ENCODE measurements at places on chromosomes 5 and 9.

DNA sequence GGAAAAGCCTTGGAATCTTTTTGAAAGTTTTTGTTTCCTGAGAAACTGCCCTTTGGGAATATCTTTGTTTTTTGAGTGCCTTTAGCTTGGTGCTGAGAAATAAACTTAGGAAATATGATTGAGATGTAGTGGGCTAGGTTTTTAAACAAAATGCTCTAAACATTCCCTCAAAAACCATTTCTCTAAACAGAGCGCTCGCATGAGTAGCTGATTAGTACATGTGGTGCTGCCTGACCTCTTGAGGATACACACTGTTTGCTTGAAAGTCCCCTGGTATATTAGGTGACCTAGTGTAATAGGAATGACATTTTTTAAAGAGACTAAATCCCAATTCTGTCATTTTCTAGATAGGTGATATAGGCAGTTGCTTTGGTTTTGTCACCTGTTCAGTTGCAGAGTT lies 132.3 kb downstream of the ADAMTSL1 start:
- DNase-seq = no peak

- DNase-seq = no peak
Observed at GRCh38 chr9:31084350-31084749, 1300.1 kb upstream of the ACO1 start.

GRCh38 chr5:2366816-2367215 lies 384.7 kb downstream of the IRX2 start:
- DNase-seq = no peak

DNA sequence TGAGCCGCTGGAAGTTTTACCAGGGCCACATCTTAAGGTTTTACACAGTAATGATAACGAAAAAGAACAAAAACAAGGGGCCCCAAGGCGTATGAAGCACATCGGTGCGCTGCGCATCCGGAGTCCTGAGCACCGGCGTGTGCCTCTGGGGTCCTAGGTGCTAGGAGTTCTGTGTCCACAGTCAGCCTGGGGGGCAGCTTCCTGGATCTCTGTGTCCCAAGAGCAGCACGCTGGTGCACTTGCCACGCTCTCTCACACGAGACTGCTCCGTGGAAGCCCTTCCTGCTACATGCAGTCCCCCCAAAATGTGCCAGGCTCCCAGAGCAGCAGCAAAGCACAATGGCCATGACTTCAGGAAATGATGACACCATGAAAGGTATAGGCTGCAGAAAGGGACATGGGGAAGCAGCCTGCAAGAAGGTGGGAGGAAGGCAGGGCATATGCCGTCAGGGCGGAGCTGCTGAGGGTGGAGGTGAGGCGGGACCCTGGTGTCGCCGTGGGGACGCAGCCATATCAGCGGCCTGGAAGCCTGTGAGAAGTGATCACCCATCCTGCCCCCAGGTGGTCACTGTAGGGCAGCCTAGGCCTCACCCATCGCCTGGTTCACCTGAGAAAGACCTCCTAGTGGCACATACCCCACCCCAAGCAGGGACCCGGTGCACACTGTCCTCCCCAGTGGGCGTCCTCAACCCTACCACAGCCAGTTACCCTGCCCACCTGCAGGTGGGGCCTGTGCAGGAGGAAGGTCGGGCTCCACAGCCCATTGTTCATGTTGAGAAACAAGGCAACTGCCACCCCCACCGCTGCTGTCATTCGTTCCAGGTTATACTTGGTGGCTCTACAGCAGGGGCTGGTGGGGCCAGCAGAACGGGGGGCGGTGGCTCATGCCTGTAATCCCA lies 23.6 kb upstream of the SLC6A3 start:
- no peak for DNase-seq

GRCh38 chr9:112887381-112887780 lies 3.3 kb downstream of the SLC46A2 start:
- DNase-seq = no peak

DNA sequence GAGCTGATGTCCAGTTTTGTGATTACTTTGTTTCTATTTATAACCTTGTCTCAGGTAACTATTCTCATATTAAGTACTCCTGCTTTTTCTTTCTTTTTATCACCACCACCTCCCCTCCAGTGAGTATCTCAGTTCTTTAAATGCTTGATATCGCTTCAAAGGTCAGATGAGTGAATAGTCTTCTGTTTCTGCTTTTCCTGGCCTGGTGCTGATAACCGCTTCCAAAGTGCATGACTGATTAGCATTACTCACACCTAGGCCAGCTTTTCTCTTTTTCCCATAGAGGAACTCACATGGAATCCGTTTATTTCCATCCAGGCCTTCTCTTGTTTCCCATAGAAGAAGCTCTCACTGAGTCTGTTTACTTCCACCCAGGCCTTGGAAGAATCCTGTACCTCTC lies 3.2 kb downstream of the SLC36A1 start:
- no peak for DNase-seq

DNA sequence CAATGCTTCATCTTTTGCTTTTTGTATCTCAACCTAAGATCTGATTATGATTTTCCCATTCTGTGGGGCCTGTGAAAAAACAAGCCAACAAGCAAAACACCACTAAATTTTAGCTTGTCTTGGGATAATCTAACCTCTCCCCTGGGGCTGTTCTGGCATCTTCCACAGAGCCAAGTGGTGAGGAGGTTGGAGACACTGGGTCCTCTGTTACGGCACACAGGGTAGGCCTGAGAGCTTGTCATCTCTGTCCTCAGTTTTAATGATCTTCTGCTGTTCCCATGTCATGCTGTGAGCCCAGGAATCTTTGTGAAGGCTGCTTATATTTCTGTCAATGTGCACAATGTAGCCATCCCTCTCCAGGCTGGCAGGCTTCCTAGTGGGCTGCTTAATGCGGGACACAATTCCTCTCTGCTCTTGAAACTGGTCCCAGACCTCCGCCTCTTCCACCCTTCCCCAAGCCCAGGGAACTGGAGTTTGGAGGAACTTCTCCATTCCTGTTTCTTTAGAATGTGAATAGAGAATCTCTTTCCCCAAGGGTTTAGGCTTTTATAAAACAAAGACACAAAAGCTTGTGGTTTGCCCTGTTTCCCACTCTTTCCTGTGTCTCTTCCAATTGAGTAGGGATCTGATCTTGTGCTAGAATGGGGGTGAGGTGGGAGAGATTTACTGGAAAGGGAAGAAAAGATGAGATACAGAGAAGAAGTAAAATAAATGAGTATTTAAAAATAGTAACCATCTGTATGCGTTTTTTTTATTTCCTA lies 30.9 kb upstream of the SEMA6A start:
- no peak for DNase-seq

- DNase-seq = no peak
Observed at GRCh38 chr5:9264301-9264700, 281.6 kb downstream of the SEMA5A start.

- DNase-seq = no peak
Observed at GRCh38 chr5:177605667-177606066, 5.7 kb downstream of the B4GALT7 start.

DNA sequence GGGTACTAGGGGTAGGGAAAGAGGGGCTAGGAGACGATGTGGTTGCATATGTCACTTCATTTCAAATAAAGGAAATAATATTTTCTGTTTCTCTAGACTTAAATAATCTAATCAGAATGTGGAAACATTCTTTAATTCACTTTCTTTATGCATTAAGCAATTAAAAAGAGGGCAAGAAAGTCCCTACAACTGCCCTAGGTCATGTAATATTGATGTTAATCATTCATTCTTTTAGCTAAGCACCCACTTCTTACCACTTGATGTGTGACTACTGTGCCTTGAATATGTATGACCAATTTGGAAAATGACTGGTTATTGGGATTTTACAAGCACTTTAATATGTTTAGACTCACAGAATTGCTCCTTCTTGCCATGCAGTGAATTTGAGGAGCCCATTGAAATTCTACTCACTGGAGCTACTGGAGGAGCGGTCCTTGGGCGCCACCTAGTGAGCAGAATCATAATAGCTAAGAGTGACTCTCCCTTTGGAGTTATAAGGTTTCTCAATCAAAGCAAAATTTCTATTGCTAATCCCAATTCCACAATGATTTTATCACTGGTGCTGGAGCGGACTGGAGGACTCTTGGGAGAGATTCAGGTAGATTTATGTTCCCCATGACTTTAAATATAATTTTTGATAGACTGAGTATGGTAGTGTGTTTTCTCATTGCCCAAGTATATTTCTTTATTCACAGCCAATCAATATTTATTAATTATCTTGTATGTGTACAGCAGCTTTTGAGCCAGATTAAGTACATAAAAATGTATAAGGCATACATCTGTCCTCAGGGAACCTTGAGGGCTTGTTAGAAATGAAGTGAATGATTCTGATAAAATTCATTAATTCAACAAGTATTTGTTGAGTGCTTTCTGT lies 225.1 kb downstream of the ADGRV1 start:
- peak; percentile 12 for DNase-seq

DNA sequence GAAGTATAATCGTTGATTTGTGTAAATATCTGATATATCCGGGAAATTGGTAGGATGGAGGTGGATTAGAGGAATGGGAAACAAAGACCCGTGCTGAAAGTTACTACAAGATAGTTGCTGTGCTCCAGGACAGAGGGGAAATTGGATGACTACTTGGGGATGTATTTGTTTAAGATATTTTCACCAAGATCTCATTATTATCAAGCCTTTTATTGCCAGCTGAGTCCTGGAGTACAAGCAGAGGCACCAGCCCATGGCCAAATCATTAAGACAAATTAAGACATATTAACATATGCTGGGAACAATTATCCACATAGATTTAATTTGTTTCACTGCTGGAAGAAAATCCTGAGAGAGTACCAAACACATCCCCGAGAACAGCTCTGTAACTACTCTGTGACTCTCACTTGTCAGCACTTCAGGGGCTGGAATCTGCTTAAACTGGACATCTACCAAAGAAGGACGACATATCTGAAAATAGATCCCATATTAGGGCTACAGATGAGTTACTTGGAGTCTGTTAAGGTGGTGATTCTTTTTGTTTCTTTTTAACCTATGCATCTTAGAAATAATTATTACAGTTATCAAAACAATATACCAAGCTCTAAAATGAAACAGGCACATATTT lies 68.2 kb downstream of the SLC1A1 start:
- DNase-seq = no peak

Data from stimulated activated CD8-positive, alpha-beta memory T cell treated with anti-CD3 and anti-CD28 coated beads, Interleukin-4, amount 100 ng/mL, for 4 hours (primary cell).